Anterior cingulate cortex (tissue), 58 donors: ENCODE measurements at places on chromosomes 12 and 14.

DNA sequence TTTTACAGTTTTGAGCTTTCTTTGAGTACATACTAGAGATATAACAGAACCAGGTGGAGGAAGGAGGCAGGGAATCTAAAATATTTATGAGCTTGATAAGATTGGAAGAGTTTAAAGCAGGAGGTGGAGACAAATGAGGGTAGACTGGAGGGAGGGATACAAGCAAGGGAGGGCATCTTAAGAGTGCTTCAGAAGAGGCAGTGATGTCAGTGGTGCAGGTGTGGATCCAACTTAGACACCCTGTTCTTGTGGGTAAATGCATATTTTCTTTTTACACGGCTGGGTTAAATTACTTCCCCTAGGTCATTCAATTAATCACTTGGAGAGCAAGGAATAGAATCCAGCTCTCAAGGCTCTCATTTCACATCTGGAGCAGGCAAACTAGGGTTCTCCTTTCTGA is 146.1 kb upstream of the LRIG3 start:
- DNase-seq = no peak

DNA sequence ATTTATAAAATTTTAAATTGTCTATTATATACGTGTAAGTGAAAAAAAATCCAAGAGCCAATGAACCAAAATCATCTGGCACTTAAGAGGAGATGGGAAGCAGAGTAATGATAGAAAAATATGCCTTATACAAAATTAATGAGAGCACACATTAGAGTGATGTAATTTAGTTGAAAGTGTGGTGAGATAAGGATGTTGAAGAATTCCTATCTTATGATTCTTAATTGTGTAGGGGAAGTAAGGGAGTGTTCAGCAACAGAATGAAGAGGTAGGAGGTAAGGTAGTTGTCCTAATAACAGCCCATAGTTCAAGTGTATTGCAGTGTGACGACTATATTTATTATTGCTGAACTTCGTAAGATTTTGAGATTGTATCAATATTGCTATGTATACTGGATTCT is 843.4 kb upstream of the FLRT2 start:
- DNase-seq = no peak

DNA sequence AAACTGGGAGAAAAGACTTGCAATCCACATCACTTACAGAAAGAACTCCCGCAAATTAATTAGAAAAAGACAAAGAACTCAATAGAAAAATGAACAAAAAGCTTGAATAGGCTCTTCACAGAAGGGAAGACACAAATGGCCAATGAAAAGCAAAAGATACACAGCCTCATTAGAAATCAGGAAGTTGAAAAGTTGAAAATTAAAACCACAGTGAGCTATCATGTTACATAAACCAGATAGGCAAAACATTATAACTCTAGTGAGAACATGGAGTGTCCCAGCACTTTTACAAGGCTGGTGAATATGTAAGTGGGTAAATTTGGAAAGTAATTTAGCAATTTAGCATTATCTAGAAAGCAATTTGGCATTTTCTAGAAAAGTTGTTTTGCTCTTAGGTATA is 158.4 kb upstream of the RASSF8 start:
- DNase-seq = no peak

GRCh38 chr14:21680072-21680471 is 6.5 kb upstream of the OR4E1 start:
- DNase-seq = no peak

GRCh38 chr14:100655741-100656085 is 68.5 kb upstream of the BEGAIN start:
- DNase-seq = no peak

- DNase-seq = no peak
Observed at GRCh38 chr12:112665958-112666357, 125.6 kb upstream of the RPH3A start.

GRCh38 chr14:58571769-58572472 is 65.8 kb upstream of the DACT1 start:
- no peak for DNase-seq

DNA sequence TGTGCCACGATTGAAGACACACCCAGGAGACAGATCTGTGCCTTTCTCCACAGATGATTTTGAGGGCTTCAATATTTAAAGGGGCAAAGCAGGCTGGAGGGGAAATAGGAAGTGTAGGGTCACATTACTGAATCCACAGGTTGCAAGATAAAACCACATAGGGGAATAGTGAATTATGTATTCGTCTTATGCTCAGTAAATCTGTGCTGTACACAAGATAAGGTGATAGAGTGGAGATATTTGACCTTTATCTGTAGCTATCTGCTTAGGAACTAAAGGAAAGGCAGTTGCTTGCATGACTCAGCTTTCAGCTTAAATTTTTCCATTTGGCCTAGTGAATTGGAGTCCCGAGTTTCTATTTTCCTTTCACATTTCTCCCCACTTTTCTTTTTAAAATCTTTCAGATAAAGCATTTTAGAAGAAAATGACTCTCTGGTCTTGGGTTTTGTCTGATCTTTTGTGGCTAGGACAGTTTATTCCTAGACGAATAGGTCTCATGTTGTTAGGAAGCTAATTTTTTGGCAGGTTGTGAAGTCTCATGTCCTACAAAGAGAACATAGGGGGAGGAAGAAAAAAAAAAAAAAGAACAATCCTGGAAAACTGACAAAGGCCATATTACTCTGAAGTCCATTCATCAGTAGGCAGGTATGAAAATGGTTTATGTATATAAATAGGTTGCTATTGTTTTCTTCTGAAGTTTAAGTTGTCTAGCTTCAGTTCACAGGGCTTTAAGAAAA is 55.4 kb downstream of the FBXO33 start:
- DNase-seq = no peak

DNA sequence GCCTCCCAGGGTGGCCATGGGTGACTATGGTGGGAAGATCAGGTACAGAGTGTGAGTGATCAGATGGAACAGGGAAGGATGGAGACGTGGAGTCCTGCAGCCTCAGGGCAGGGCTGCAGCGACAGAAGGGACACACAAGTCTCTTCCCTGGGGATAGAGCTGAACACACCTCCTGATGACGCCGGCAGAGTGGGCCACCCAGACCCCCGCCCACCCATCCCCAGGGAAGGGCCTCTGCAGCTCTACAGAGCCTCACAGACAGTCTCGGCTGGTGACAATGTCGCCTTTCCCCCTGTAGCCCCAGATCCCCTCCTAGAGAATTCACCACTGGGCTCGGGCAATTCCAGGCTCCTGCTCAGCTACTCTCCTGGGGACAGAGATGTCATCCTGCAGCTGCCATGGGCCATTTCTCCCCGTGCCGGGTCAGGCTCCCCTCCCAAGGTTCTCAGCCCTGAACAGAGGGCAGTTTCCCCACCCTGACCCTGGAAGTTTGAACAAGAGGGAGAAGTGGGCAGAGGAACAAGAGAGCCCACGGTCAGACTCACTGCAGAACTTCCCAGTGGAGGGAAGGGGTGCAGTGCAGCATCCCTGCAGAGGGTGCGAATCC is 115.7 kb downstream of the NCOR2 start:
- no peak for DNase-seq

DNA sequence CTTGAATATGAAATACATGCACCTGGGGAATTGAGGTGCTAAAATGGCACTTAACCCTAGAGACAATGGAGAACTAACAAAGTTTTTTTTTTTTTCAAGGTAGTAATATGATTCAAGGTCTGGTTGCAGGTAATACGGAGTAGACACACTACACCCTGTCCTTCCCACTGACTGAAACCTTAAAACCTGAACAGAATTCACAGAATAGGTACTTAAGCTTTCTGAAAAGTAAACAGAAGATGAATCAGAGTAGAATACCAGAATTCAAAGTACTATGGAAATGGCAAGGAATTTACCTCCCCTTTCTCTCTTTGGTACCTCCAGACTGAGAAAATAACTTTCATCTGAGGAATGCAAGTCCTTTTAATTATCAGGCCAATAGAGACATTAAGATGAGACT is 87.2 kb downstream of the PAPLN start:
- no peak for DNase-seq

- no peak for DNase-seq
Observed at GRCh38 chr14:100419856-100420255, 96.7 kb downstream of the SLC25A47 start.

- no peak for DNase-seq
Observed at GRCh38 chr14:89826596-89826995, 127.9 kb downstream of the EFCAB11 start.

- DNase-seq = no peak
Observed at GRCh38 chr14:60839057-60839456, 104.5 kb downstream of the MNAT1 start.

GRCh38 chr12:106903241-106903945 is 52.3 kb upstream of the TMEM263 start:
- no peak for DNase-seq

DNA sequence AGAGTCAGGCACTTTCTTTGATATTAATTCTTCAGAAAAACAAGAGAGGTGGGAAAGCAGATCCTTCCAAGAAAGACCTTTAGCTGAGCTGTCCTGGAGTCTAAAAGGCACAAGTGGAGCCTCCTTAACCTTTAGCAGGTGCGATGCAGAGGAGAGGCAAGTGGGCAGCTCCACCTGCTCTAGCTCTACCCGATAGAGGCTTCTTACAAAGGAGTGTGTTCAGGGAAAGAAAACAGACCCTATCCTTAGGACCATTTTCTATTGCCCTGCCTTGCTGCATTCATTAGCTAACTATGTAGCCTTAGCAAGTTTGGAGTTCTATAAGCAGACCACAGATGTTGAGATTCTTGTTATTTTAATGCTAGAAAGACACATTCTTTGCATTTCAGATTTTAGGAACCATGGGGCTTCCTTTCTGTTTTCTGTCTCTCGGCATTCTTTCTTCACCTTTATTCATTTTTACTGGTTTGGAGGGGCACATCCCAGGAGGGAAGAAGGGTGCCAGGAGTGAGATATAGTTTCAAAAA is 214.5 kb downstream of the EGLN3 start:
- DNase-seq = no peak

DNA sequence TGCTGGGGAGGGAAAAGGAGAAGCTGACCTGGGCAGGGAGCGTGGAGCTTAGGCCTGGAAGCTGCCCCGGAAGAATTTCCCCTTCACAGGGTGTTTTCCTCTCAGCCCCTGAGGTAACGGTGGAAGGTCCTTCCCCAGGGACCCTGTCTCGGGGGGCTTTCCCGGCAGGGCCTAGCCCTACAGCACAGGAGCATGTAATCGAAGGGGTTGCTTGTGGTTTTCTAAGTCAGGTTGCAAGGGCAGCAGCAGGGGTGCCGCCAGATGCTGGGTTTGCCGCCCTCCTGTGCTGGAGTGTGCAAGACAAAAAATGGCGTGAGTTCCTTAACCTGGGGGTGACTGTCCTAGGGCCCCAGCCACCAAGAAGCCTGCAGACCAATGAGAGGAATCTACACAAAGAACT is 1.6 kb upstream of the KRT74 start:
- no peak for DNase-seq

DNA sequence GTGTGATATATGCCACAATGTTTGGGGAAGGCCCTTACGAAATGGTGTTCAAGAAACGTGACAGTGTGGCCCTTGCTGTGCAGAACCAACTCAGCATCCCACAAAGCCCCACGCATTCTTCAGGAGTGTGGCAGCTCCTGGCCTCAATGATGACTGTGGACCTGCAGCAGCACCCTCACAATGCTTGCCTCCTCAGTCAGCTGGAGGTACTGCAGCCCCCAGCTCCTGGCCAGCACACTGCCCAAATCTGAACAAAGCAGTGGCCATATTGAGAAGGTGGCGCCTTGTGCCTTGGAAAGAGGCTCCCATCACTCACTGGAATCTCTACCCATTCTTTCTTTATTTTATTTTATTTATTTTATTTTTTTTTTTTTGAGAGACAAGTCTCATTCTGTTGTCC is 10.4 kb downstream of the POLE2 start:
- DNase-seq = no peak

GRCh38 chr12:131368668-131369071 is 342.2 kb upstream of the SFSWAP start:
- no peak for DNase-seq

DNA sequence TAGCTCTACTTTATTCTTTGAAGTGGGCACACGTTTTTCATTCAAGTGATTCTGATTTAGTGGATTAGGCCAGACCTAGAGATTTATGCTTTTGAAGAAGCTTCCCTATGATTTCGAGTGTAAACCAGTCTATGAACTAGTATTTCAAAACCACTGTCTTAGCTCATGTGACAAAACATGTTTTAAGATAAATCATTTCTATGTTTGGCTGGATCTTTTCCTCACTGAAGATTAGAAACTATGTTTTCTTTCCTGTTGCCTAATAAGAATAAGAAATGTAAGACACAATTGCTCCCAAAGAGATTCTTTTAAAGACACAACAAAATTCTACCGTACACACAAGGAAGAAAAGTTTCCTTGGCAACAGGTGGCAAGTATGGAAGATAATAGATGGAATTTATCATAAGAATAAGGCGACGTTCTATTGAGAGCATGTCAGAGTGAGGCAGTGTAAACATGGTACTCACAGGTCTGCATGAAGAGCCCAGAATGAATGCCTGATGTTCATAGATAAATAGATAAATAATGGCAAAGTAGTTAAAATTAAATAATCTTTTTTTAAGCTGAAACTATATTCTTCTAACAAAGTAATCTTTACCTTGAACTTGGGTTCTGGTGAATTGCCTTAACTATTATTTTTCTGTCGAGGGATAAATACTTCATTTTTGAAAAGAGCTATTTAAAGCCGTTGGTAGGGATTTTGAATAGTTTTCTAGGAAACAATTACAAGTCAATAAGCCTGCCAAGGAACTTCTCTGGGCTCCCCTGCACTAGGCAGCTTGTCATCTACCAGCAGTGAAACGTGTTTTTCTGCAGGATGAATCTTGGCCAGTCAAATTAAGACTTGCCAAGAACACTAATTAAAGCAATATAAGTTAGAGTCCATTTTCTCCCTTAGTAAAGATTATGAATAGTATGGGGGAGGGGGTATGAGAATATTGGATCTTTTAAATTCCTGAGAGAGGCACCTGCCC is 34.1 kb upstream of the C12orf75 start:
- no peak for DNase-seq

- DNase-seq = no peak
Observed at GRCh38 chr12:24899503-24900075, 49.3 kb downstream of the BCAT1 start.

- DNase-seq = no peak
Observed at GRCh38 chr14:104805326-104805678, 4.4 kb downstream of the ZBTB42 start.

DNA sequence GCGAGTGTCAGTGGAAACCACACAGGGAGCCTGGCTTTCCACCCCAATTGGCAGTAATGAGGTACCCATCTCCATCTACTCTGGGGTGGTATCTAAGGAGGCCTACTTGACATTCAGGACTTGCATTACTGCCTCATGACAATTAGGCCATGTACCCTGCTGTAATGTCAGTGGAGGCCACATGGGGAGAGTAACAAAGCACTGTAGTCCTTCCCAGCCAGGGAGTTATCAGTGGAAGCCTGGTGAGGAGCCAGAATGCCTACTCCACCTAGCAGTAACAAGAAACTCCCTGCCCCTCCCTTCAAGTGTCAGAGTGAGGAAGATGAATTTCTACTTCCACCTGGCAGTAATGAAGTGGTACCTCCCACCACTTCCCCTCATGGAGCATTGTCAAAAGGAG is 12.5 kb downstream of the TIMM9 start:
- no peak for DNase-seq
